NCI-H446 (cell line): ENCODE measurements at places on chromosomes 1 and 21.
A peak's percentile ranks its signal among the peaks of the same experiment; 100 is the strongest.

- no peak for DNase-seq
These were observed 34.7 kb downstream of the PTPN14 start for GRCh38 chr1:214516434-214517326.

- DNase-seq: peak; percentile 98
These were observed 197.0 kb upstream of the LHX8 start for GRCh38 chr1:74937176-74937575.

DNA sequence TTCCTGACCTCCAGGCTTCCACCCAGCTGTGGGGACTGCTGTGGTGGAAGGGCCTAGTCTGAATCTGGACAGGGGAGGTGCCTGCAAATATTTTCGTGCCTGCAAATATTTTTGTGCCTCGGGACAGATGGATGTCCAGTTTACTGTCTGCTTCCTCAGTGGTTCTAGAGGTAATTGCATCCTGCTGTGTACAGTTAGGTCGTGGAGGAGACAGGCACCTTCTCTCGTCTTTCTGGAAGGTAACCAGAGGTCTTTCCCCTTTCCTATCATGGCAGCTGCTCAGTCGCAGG, 53.8 kb upstream of the TINAGL1 start:
- no peak for DNase-seq

GRCh38 chr1:228021355-228022030, 14.7 kb downstream of the WNT3A start:
- no peak for DNase-seq

DNA sequence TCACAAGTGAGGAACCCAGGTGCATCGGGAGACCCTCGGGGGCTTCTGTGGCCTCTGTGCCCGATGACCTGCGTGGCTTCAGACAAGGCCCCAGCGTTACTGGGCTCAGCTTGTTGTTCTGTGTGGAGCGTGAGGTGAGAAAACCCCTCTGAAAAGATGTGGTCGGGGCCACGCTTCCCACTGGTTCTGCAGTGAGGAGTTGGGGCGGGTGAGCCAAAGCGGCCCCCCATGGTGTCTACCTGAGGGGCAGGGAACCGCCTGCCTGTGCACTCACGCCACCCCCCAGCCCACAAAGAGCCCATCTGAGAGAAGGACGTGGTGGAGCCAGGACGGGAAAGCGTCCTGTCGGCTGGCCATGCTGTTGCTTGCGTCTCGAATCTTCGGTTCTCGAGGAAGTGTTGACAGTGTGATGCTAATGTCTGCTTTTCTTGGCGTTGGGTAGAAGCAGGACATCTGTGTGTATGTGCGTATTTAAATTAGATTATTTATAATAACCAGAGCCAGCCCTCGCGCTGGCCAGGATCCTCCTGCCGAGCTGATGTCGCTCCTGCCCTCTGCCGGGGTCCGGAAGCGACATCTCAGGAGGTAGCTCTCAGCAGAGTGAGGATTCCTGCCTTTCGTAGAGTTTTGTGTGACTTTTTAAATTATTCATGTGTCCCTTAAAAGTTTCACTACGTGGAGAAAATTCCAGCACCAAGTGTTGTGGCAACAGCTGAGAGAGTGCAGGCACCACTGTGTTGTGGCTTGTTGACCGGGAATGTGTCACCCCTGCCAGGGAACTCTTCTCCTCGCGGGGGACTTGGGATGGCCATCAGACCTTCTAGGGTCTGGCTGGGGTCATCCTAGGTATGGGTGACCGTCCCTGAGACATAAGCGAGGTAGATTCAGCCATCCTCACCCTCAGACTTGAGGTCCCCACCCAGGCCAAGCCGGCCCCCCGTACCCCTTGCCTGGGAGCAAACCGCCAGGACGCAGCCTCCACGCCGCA, 15.3 kb downstream of the TMEM201 start:
- no peak for DNase-seq

DNA sequence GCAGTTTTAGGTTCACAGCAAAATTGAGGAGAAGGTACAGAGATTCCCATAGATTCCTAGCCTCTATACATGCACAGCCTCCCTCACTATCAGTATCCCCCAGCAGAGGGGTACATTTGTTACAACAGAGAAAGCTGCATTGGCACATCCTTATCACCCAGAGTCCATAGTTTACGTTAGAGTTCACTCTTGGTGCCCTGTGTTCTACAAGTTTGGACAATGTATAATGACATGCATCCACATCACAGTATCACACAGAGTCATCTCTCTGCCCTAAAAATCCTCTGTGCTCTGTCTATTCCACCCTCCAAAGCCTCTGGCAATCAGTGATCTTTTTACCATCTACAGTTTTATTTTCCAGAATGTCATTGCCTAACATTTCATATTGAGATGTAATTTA, 22.3 kb upstream of the RGS16 start:
- no peak for DNase-seq

GRCh38 chr1:54706419-54706818, 9.2 kb upstream of the TTC4 start:
- no peak for DNase-seq

DNA sequence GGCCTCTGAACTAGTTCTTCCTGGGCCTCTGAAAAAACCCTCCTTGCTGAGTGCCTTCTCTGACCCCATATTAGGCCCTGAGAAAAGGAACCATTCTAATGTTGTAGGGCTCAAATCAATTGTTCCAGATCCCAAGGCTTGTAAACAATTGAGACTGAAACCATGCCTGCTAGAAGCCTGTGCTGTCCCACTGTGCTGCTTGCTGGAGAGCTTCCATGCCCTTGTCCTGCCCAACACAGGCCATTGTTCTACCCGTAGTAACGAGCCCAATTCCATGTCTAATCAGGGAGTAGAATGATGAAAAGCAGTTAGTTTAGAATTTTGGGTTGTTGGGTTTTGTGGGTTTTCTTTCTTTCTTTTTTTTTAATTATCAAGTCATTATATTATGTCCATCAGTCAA, 47.4 kb downstream of the ZNF281 start:
- no peak for DNase-seq

GRCh38 chr1:14873677-14874076, 275.2 kb downstream of the KAZN start:
- no peak for DNase-seq

GRCh38 chr1:30727824-30728223, 4.4 kb upstream of the MATN1 start:
- DNase-seq: no peak

DNA sequence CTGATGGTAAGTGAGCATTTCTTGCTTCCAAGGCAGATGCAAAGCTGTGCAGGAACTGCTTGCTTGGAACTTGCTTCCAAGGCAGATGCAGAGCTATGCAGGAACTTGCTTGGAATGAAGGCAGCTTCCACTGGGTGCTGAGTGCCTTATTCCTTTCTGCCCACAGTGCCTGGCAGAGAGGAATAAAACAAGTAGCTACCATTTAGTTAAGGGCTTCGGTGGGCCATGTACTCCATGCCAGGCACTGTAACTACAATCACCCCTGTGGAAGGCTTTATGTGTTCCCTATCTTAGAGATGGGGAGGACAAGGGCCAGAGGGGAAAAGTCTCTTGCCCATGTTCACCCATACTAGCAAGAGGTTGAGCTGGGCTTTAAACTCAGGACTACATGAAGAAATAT, 8.3 kb downstream of the MROH7 start:
- no peak for DNase-seq

- no peak for DNase-seq
These were observed 66.5 kb upstream of the KCNJ6 start for GRCh38 chr21:37982496-37983318.

GRCh38 chr1:224435318-224435763, 744 bp upstream of the WDR26 start:
- DNase-seq: no peak

DNA sequence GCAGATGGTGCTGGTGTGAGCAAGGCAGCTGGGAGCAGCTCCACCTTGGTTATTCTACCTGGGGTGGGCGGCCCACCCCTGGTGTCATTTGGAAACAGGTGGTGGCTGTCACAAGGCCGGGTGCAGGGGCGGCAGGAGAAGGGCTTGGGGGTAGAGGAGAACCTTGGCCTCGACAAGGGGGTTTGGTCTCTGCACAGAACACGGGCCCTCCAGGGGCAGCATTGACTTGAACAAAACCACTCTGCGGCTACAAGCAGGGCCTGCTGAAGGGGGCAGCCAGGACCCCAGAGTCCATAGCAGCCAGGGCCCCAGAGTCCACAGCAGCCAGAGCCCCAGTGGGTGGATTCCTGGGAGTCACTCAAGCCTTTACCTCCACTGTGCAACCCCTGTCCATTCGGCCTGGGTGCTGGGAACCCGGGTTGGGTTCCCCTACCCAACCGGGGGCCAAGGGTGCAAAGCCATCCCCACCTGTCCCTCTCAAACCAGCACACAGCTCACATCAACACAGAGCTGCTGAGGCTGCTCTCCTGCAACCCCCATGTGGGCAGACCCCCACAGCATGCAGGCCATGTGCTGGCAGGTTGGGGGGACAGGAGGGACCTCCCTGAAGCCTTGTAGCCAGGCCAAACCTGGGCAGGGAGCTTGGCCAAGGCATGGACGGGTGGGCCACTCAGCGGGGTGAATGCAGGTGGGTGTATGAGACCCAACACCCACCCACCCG, 7.7 kb downstream of the TRIM11 start:
- DNase-seq: no peak

DNA sequence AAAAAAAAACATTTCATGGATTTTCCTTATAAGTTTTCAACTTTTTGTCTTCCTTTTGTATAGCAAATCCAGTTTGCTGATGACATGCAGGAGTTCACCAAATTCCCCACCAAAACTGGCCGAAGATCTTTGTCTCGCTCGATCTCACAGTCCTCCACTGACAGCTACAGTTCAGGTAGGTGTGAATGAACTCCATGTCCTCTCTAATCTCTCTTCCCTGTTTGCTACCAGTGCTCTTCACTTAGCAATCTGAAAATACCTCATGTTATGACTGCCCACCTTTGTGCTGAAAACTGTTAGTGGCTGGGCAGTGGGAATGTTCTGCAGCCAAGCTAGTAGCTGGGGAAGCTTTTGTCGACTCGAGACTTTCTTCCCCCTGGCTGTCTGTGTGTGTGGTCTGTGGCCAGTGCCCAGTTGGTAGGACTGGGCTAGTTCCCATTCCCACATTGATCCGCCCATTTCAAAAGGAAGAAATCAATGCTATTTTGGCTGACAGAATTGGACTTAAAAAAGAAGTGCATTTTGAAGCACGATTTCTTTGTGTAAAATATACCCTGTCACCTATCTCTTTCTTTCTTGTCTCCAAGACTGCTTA, 24.5 kb downstream of the AHCYL1 start:
- no peak for DNase-seq

DNA sequence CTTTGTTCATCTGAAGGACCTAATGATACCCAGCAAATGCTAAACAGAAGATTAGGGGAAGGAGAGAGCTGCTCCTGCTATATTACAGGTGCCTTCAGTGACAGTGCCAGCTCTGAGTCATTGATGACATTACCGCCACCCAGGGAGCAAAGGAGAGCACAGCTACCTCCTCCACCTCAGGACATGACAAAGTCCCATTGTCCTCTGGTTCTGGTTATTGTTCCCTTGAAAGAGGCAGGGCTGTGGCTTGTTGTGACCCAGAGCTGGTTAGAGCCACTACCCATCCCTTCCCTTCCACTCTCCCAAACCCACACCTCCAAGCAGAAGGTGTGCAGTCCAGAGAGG, 363.5 kb upstream of the DUSP10 start:
- no peak for DNase-seq
